ENCODE measurements at places on chromosomes 16 and 17.

DNA sequence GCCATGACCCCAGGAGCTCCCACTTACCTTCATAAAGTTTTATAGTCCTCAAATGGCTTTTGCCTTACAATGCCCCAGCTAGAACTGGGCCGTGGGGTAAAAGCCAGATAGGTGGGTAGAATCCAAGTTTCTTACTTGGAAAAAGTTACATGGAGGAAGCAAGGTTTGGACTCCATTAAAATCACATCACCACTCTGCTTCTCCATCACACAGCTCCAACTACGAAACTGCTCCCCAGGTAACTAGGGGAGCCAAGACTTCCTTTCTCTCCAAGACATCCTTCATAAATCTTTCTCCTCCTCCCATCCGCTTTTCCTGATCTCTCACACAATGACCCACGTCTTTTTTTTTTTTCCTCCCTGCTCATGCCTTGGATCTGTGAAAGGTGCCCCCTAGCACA is 130.8 kb upstream of the RCVRN start:
- no peak for DNase-seq

DNA sequence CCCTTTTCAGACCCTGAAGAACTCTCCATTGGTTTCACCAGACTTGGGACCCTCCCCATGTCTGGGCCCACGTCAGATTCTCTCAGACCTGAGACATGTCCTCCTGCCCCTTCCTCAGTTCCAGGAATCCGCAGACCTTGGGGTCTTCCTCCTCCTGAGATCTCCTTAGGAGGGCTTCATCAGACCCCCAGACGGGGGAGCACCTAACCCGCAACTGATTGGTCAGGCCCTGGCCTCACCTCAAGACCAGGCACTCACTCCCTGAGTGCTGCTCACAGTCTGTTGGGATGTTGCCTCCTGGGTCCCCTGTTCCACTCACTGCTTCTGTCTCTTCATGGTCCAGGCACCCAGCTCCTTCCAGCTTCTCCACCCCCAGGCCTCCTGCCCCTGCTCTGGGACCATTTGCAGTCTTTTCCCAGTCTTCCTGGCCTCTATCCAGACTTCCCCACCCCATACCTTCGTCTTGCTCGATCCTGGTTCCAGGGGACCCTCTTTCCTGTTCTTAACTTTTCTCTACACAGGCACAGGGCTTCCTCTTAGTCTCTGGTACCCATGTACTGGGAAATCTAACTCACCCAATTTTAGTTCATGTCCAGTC is 1.2 kb downstream of the GID4 start:
- DNase-seq: no peak

GRCh38 chr16:4700380-4700996 is 7.1 kb downstream of the NUDT16L1 start:
- DNase-seq: no peak

GRCh38 chr17:56292010-56292409 is 138.7 kb downstream of the ANKFN1 start:
- peak; percentile 9 for DNase-seq

- DNase-seq: no peak
These were observed 9.6 kb downstream of the CDC42EP4 start for GRCh38 chr17:73302189-73302588.

DNA sequence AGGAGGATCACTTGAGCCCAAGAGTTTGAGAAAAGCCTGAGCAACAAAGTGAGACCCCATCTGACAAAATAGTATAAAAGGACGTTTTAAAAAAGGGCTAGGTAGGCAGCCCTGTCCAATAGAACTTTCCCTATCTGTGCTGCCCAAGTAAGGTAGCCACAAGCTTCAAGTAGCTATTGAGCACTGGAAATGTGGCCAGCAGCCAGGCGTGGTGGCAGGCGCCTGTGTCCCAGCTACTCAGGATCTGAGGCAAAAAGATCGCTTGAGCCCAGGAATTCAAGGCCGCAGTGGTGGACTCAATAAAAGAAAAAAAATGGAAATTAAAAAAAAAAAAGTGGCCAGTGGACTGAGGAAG is 1.5 kb upstream of the NQO1 start:
- no peak for DNase-seq

- no peak for DNase-seq
These were observed 5.9 kb upstream of the KCNJ18 start for GRCh38 chr17:21686165-21687015.

DNA sequence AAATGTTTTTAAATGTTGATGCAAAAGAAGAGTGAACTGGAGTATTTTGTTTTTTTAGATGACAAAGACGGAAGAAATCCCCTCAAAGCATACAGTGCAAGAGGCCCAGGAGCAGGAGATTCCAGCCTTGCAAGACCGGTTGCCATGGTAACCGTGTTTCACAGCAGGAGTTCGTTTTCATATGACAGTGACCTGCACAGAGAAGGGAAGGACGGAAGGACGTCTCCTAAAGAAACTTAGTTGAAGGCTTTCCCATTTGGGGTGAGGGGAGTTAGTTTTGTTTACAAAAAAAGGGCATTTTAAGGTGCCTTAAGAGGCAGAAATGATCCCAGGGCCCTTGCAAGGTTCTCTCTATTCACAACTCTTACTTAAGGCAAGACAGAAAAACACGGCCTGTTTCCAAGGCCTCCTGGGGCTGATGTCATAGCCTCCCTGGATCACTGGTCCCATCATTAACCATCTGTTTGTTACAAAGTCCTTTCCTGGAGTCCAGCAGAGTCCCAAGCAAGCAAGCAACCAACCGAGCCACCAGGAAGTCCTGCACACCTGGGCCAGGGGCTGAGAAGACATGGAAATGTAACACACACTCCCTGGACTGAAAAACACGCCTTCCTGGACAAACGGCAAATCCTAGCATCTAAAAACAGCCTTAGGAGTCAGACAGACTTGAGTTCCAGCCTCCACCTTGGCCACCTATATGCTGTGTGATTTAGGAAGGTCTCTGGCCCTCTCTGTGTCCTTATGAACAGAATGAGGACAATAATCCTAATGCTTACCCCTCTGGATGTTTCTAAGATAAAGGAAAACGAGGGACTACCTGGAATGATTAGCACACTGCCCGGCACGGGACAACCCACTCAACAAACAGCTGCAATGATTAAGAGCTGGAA is 30.3 kb upstream of the RPH3AL start:
- peak; percentile 7 for DNase-seq

DNA sequence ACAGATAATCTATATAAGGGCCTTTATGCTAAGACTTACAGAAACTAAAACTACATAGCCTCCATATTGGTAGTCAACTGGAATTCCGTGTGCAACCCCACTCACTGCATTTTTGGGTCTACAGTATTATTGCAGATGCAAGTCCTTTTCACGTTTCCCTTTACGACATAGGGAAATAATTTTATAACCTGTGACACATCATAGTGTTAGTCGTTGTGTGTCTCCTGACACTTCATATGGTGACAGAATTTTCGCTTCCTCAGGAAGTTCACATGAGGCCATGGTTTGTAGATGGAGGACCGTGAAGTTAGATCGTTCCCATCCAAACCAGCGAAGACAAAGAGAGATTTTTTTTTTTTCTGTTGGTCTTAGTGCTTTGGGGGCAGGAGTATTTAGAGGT is 15.7 kb upstream of the MRC2 start:
- DNase-seq: no peak

GRCh38 chr16:69930117-69930776 is 20.9 kb upstream of the CLEC18A start:
- no peak for DNase-seq

DNA sequence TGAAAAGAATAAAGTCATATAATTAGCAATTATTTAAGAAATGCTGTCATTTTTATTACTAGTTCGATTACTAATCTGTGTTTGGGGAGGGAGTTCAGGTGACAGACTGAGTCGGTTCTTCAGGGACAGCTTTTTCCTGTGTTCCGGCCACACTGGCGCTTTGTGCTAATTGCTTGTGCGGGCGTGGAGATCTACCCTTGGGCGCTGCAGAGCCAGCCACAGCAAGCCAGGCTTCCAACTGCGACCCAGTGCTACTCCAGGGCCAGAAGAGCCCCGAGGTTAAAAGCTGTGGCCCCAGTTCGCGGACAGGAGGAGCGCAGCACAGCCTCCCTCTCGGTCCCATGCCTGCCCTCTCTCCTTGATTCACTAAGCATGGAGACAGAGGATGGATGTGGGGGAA is 6.5 kb upstream of the OR2C1 start:
- no peak for DNase-seq

GRCh38 chr17:45749831-45750335 is 34.2 kb upstream of the CRHR1 start:
- DNase-seq: no peak

DNA sequence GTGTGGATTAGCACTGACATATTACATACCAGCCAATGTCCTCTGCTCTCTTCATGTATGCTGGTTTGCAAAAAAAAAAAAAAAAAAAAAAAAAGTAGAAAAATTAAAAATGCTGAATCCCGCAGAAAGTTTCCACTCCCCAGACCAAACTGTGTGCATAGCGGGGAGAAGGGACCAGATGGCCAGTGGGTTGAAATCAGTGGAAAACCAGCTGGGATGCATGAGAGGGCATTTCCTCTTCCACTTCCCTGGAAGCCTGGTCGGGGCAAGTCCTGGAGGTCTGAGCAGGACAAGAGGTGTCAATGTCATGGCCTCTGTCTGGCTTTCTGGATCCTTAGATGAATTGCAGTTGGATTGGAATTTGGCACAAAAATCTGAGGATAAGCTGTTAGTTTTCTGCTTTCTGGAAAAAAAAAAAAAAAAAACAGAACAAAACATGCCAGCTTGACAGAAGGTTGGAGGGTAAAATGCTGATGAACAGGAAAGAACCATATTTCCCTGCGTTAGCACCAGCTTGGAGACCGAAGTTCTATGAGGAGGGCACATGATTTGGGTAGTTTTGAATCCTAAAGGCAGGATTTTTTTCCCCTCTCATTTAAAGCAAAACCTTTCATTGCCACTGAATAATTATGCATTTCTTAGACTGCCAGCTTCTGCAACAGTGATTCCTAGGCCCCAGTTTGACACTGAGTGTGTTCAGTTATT is 941.5 kb upstream of the EEF2KMT start:
- DNase-seq: no peak

- DNase-seq: no peak
These were observed 2.4 kb upstream of the SPOP start for GRCh38 chr17:49680314-49680713.

GRCh38 chr16:27428026-27428785 is 26.2 kb downstream of the IL21R start:
- DNase-seq: no peak
